Activated CD4-positive, alpha-beta memory T cell treated with anti-CD3 and anti-CD28 coated beads for 36 hours (primary cell): ENCODE measurements at places on chromosomes 2 and 18.

GRCh38 chr2:106183101-106183696 is 10.9 kb downstream of the UXS1 start:
- no peak for DNase-seq

DNA sequence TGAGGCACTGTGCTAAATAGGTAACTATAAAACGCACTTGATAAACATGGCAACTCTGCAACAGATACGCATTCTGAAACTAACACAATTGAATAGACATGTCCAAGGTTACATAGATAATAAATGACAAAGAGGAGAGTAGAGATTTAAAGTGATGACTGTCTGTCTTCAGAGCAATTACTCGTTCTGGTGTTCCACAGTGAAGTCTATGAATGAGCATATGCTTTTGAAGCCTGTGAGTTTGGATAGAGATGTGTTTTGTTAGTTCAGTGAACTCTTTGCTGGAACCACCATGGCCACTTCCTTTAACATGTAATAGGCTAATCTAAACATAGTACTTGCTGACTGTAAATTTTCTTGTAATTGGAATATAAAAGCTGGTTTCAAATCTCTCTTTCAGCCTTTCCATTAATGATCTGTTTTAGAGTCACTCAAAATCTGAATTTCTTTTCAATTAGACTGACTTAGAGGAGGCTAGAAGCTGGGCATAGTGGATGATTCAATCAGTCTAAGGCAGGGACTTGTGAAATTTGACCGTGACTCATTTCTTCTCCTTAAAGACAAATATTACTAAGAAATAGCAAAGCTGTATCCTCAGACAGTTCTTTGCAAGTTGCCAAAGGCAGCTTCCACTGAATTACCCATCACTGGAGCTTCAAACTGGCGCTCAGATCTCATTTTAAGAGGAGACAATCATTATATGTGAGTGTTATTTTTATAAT is 1130.1 kb upstream of the CELF4 start:
- no peak for DNase-seq

DNA sequence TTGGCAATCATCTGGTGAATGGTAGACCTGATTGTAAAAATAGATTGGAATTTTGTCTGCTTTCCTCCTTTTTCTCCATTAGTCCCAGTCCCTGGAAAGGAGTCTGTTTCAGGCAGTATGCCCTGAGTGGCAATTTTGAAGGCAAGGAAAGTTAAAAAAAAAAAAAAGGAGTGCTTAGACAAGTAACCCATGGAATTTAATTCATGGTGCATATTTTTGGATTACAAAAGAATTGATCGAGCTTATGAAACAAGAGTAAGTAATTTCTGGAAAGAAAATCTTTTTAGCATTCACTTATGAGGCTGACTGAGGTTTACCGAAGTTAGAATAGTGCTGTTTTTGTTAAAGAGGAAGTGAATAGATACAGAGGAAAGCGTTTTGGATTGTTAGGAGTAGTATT is 29.4 kb upstream of the TMEM178A start:
- no peak for DNase-seq

- DNase-seq = no peak
Observed at GRCh38 chr18:53686965-53687364, 537.5 kb downstream of the MBD2 start.

DNA sequence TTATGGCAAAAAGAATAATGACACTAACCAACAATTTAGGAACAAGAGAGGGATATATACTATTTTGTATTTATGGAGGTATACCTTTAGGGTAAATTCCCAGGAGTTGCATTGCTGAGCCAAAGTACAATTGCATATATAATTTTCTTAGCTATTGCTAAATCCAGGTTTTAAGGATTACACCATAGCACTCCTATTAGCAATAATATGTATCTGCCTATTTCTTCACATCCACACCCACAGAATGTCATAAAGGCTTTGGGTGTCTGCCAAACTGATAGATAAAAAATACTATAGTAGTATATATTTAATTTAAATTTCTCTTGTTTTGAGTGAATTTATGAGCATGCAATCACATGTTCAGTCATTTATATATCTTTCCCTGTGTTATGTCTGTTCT is 11.5 kb upstream of the SERPINB13 start:
- DNase-seq = no peak

- DNase-seq = no peak
Observed at GRCh38 chr18:22177327-22177871, 8.0 kb downstream of the GATA6 start.

DNA sequence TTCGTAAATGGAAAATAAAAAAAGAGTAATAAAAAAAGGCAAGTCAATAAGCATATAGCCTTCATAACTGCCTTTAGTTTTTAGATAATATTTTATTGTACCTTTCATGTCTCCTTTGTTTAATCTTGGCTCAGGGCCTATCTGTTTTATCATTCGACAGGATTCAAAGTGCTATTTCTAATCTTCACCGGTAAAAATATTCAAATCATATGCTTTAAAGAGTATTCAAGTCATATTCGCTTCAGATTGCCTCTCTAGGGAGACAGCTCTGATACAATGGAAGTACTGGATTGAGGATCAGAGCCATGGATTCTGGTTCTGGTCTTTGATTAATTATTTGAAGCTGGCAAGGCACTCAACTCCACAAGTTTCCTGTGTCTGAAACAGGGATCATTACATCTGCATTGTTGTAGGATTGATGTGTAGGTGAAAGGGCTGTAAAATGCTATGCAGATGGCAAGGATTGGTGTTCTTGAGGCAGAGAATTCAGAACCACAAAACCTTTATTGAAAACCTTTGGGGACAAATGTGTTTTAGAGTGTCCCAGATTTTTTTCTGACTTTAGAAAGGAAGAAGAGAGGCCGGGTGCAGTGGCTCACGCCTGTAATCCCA is 84.3 kb upstream of the RAPH1 start:
- DNase-seq = no peak

DNA sequence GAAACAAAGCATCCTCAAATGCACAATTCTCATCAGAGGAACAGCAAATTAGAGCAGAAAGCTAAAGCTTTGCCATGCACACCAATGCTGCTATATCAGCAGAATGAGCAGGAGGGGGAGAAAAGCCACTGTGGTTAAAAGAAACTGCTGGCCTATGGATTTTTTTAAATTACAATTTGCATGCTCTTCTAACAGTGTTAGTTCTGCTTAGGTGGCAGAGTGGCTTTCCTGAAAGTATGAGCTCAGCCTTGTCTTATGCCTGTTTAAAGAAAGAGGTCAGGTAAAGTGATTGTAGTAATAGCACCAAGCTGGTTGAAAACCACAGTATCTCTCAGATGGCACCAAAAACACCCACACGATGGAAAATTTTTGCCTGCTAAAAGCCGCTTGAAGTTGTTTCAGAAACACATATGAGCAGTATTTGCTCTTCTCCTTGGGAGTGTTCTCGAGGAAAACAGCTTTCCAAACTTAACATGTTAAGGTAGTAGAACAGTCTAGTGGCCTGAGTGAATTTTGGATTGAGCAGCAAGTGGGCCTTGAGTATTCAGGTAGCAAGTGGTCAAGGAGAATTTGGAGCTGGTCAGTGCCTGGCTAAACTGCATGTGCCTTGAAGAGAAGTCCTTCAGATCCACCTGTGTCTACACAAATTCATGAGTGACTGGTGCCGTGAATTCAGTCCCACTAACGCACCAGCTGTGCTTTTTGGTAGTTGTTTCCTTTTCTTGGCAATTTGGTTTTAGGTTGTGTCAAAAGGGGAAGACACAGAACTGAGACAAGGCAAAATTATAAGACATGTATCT is 19.6 kb upstream of the NDUFV2 start:
- DNase-seq = peak; percentile 82

- DNase-seq = no peak
Observed at GRCh38 chr2:60437080-60437696, 116.3 kb downstream of the BCL11A start.

- DNase-seq = no peak
Observed at GRCh38 chr2:230919681-230920080, 5.4 kb downstream of the GPR55 start.

DNA sequence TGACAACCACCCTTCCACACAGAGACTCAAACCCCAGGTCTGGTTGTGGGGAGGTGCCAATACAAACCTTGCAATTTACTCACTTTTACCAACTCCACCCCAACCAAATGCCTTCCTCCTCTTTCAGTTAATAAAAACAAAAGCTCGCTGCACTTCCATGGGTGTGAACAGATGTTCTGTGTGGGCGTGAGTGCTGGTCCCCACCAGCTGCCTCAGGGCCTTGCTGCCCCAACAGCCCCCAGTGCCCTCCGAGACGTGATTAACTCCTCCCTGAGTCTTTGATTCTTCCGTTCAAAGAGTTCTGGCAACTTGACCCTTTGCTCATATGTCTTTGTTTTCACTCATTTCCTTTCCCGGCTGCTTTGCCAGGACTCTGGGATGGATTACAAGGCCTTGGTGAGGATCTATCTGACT is 258.9 kb upstream of the CXCR4 start:
- DNase-seq = no peak

DNA sequence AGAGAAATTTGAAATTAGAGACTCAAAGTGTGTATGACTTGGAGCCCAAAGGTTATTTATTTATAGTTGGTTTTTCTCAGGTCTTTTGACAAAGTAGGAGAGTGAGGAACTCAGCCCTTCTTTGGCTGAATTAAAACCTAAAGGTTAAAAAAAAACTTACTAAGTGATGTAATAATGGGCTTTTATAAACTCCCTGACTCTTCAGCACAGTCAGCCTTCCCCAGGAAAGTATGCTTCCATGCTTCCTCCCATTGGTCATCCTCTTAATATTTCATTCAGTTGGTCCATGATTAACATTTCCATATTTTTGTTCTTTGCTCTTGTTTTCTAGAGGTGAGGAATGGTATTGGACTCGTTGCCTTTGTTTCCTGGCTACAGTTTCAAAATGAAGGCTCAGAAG is 7.2 kb downstream of the ARPC2 start:
- DNase-seq = no peak

GRCh38 chr2:128298846-128299507 is 19.7 kb downstream of the HS6ST1 start:
- no peak for DNase-seq

GRCh38 chr2:40480596-40480995 is 28.7 kb upstream of the SLC8A1 start:
- DNase-seq = no peak
